ENCODE measurements at places on chromosomes 2 and 18. TPM values are rescaled to one million over a fixed set of nuclear protein-coding genes. Genes with fewer than 3 reads are reported as not detected.

DNA sequence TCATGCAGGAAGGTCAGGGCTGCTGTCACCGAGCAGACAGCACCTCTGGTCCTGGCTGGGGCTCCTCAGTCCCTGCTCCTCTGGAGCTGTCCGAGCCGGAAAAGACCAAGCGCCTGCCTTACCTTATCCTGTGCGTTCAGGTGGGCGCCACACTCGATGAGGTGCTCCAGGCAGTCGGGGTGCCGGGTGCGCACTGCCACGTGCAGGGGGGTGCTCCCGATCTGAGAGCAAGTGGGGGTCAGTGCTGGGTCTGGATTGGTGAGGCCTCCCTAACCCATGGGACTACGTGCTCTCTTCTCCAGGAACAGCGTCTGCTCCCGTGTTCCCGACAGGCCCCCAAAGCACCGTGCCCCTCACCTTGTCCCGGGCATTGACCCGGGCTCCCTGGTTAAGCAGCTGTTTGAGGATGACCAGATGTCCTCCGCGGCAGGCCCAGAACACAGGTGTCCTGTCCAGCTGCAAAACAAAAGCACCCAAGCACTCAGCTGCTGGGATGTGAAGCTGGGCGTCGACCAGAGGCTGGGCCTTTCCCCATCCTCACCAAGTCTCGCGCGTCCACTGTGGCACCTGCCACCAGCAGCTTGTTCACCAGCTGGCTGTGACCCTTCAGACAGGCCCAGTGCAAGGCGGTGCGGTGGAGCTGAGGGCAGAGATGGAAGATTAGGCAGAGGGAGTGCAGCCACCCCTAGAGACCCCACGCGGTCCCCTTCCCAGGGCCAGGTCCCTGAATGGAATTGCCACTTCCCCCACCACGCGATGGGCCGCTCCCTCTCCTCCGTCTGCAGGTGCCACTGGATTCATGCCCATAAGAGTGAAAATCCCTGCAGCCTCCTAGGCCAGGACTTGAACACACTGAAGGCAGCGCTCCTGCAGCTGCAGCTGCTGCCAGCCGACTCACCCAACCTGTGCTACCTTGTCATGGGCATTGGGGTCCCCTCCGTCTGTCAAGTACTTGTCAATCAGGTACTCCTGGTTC is 3.7 kb downstream of the ANKRD23 start:
- DNase-seq, result no peak

DNA sequence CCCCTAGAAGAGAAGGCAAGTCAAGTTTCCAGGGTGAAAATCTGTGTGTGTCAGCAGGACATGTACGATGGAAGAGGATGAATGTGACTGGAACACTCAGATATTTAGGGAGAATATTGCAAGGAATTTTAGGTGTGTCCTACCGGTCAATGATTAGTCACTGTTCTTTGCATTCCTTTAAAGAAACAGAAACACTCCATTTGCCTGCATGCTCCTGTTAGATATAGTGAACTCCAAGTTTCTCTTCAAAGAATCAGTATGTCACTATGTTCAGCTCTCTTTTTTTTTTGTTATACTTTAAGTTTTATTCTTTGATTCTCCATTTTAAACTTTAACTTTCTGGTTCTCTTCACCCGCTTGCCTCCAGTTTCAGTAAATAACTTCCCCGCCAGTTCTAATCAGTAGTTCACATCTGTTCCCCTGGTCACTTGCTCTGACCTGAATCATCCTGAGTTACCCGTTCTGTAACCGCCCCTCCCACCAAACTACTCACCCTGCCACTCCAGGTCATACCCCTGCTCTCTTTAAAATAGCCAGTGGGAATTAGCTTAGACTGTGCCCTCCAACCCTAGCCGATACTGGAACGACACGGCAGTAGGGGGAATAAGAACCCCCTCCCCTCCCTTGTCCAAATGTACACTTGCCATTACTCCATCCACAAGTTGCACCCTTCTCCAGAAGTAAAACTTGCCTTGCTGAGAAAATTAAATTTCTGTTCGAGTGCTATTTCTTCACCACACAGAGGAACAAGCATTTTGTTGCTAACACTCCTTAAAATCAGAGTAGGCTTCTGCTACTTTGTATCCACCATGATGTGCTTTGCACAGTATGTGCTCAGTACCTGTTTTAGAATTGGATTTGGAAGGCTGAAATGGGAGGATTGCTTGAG is 268.4 kb downstream of the METTL4 start:
- peak; percentile 69 for DNase-seq

DNA sequence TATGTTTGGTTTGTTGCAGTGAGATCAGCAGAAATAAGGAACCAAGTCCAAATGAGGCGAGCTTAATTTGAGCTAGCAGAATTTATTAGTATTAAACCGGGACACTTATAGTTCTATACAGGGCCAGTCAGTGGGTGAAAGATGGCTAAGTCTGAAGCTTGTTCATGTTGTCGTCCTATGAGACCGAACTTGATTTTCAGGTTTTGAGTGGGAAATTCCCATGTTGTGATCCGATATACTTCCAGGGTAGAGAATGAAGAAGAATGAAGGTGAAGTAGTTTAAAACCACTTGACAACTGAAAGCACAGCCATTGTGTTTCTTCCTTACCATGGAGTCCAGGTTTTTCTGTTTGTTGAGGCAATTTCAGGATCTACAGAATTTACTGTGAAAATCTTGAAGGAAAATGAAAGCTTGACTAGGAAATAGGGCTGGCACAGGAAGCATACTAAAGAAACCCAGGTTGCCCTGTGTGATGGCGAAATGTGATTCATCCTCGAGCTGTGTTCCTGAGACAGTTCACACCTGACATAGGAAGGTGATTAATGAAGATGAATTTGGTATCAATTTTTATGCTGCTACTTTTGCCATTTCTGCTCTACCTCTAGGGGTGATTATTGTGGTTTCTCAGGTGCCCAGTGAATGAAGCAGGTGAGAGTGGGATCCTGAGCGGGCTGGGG is 37.6 kb upstream of the MGAT5 start:
- DNase-seq, result peak; percentile 83

- no peak for DNase-seq
Observed at GRCh38 chr18:75338631-75339030, 88.9 kb downstream of the SMIM21 start.

DNA sequence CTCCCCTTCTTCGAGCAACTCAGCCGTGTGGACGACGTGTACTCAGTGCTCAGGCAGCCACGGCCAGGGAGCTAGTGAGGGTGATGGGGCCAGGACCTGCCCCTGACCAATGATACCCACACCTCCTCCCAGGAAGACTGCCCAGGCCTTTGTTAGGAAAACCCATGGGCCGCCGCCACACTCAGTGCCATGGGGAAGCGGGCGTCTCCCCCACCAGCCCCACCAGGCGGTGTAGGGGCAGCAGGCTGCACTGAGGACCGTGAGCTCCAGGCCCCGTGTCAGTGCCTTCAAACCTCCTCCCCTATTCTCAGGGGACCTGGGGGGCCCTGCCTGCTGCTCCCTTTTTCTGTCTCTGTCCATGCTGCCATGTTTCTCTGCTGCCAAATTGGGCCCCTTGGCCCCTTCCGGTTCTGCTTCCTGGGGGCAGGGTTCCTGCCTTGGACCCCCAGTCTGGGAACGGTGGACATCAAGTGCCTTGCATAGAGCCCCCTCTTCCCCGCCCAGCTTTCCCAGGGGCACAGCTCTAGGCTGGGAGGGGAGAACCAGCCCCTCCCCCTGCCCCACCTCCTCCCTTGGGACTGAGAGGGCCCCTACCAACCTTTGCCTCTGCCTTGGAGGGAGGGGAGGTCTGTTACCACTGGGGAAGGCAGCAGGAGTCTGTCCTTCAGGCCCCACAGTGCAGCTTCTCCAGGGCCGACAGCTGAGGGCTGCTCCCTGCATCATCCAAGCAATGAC is 4.8 kb downstream of the CTDSP1 start:
- DNase-seq, result no peak

DNA sequence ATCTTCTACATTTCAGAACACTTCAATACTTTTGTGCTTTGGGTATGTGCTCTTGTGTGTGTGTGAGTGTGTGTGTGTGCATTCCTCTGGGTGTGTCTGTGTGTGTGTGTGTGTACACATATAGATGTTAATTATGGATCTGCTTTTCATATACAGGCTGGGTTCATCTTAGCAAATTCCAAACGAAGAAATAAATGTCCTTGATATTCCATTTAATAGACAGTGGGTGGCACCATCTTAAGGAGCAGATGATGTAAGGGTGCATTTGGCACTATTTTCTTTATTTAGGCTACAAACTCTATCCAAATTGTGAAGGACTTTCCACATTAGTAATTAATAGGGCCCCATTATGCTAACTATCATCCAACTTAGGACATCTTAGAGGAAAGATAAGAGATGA is 425.8 kb upstream of the POU3F3 start:
- DNase-seq, result no peak

DNA sequence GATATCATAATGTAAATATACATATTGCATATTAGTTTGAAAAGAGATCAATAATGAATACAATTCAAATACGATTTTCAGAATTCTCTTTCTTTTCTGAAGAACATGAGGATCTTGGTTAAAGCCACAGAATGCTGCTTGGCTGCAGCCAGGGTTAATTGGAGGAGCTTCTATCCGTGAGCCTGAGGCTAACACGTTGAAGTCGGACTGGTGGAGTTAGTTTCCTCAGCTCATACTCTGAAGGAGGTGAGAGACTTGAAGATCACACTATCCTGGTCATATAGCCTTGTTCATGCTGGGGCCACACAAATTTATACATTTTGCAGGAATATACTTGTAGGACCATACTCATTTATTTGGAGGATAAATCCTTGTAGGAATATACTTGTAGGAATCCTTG is 335.8 kb downstream of the TRIB2 start:
- DNase-seq, result no peak

DNA sequence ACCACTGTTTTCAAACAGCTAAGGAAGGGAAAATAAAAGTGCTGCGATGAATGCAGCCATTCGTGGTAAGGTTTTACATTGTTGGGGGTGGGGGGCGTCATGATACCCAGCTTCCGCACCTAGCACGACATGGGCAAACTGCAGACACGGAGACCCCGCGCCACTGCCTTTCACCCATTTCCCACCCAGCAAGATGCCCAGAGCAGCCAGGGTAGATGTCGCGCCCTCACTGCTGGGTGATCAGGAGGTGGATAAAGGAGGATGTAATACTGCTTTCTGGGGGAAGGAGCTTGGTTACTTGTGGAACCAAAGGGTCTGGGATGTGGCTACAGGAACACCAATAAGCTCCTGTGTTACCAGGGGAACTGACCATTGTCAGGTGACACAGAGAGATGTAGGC is 138.4 kb downstream of the ZNF516 start:
- no peak for DNase-seq

- DNase-seq, result no peak
Observed at GRCh38 chr18:28363124-28363523, 186.2 kb upstream of the CDH2 start.

DNA sequence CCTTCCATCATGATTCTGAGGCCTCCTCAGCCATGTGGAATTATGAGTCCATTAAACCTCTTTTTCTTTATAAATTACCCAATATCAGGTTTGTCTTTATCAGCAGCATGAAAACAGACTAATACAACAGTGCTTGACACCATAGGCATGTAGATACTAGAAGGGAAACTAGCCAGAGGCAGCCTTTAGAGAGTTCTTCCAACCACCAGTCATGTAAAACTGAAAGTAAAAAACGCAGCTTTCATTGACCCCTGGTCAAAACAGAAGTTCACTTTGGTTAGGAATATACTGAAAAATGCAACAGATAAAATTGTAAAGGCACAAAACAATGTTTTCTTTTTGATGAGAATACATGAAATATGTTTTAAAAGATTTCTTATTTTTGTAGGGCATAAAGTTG is 122.8 kb upstream of the L3MBTL4 start:
- no peak for DNase-seq

DNA sequence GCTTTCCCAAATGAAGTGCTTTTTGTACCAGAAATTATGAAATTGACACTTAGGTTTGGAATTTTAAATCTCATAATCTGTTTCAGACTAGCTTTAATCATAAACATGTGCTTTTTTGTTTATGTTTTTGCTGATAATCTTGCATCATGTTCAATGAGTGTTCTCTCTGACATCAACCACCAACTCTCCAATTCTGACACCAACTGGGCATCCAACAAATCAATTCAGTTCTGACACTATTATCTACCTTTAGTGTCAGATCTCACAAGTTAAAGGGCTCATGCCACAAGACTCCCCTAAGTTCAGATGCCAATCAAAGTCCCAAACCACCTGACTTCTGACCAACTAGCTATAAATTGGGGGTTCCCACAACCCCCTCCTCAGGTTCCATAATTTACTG is 19.6 kb downstream of the PELI1 start:
- no peak for DNase-seq

- DNase-seq, result no peak
Observed at GRCh38 chr2:183123117-183123958, 905 bp upstream of the NUP35 start.

Gene PSD4
- total RNA-seq, result 90.1 TPM

Gene UGT1A3
- total RNA-seq, result 1.2 TPM

Gene KCNK3
- not detected for total RNA-seq

Gene HOXD13
- total RNA-seq, result 1.4 TPM

Gene STEAP3
- 9.8 TPM for total RNA-seq

Gene SERPINB3
- not detected for total RNA-seq

Gene C2orf80
- total RNA-seq, result not detected
